ENCODE measurements at places on chromosomes 4 and X. TPM values are rescaled to one million over a fixed set of nuclear protein-coding genes. Genes with fewer than 3 reads are reported as not detected.

Gene GAGE12E
- not detected for total RNA-seq

Gene SLC10A4
- total RNA-seq: not detected

Gene MAGEC2
- not detected for total RNA-seq

Gene DMP1
- total RNA-seq: not detected

Gene MSANTD1
- total RNA-seq: 0.27 TPM
